ENCODE measurements at places on chromosomes 1 and 21.

GRCh38 chr1:16068356-16069270 is 4.8 kb downstream of the FAM131C start:
- DNase-seq: peak; percentile 82

GRCh38 chr1:152953761-152954160 is 6.8 kb downstream of the SPRR5 start:
- no peak for DNase-seq

- no peak for DNase-seq
Observed at GRCh38 chr1:164064501-164064900, 494.5 kb upstream of the PBX1 start.

- DNase-seq: no peak
Observed at GRCh38 chr1:195472291-195472690, 1135.9 kb downstream of the KCNT2 start.

- no peak for DNase-seq
Observed at GRCh38 chr1:4027492-4028138, 127.5 kb upstream of the C1orf174 start.

- no peak for DNase-seq
Observed at GRCh38 chr1:246533371-246533905, 26.4 kb upstream of the SMYD3 start.

- no peak for DNase-seq
Observed at GRCh38 chr1:151541752-151542151, 1.6 kb downstream of the TUFT1 start.

- no peak for DNase-seq
Observed at GRCh38 chr1:43890815-43891214, 42.8 kb upstream of the ARTN start.

GRCh38 chr1:180415985-180416633 is 86.3 kb downstream of the ACBD6 start:
- no peak for DNase-seq

GRCh38 chr1:219883400-219884332 is 44.7 kb downstream of the SLC30A10 start:
- DNase-seq: no peak

DNA sequence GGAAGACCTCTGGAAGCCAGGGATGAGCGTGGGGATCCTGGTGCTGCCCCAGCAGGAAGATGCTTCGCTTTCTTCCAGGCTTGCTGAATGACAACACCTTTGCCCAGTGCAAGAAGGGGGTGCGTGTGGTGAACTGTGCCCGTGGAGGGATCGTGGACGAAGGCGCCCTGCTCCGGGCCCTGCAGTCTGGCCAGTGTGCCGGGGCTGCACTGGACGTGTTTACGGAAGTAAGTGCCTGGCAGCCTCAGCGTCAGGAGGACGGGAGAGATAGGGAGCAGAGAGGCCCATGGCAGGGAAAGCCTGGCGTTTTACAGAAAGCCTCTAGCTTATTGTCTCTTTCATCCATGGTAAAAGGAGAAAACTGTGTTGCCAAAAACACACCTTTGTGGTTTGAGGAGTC is 23.5 kb downstream of the PHGDH start:
- DNase-seq: peak; percentile 76

GRCh38 chr1:225526878-225527277 is 99.0 kb upstream of the LBR start:
- DNase-seq: no peak

- DNase-seq: no peak
Observed at GRCh38 chr1:64936956-64937355, 29.4 kb downstream of the JAK1 start.

Measured in cardiac septum (tissue), 1 donor.